AG08395 (cell line): ENCODE measurements at places on chromosomes 7 and 10.

GRCh38 chr10:6539833-6540232 is 40.2 kb downstream of the PRKCQ start:
- DNase-seq: no peak

DNA sequence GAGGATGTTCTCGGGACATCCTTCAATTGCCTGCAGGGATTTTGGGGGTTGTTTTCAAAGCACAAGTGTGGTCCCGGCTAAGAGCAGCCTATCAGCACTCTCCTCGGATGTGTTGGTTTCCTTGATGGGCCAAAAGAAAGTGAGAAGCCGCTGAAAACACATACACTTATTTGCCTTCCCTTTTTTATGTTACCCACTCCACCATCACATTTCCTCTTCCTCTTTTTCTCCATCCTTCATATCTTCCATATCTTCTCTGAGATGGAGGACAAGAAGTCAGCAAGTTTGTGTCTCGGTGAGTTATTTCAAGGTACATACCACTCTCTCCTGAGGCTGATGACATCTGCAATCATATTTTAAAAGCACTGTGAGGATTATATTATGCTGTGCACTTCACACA is 64.0 kb downstream of the ZNF33B start:
- DNase-seq: no peak

DNA sequence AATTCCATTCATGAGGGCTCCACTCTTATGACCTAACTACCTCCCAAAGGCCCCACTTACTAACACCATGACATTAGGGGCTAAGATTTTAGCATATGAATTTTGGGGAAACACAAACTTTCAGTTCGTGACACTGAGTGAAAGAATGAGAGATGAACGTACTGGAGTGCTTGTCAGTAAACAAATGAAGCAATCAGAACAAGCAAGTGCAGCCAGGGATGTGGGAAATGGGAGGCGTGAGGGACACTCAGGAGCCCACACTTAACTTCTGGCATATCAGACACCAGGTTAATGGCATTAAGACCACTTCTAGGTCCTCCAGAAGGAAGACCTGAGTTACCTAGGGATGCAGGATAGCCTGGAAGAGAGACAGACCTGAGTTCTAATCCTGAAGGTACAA is 2.3 kb upstream of the MDFIC start:
- no peak for DNase-seq

DNA sequence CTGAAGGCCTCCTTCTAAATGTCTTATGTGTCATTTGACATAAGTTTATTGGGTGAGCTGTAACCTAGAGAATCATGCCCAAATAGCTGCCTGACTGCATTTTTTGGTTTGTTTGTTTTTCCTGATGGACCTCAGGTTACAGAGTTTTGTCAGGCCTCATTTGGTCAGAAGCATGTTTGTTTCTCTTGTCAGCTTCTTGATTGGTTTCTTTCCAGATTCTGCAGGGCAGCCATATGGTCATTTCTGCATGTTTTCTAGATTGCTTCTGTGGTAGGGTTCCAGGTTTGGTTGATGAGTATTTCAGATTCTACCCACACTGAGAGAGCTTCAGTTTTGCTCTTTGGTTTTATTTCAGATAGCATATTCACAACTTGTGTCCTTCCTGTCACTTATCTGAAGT is 28.0 kb downstream of the GLCCI1 start:
- DNase-seq: peak; percentile 20

DNA sequence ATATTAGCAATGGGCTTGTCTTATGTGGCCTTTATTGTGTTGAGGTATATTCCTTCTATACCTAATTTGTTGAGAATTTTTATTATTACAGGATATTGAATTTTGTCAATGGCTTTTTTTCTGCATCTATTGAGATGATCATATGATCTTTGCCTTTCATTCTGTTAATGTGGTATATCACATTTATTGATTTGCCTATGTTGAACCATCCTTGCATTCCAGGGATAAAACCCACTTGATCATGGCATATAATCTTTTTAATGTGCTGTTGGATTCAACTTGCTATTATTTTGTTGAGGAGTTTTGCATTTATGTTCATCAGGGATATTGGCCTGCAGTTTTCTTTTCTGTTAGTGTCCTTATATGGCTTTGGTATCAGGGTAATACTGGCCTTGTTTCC is 91.8 kb upstream of the KLF14 start:
- DNase-seq: no peak

DNA sequence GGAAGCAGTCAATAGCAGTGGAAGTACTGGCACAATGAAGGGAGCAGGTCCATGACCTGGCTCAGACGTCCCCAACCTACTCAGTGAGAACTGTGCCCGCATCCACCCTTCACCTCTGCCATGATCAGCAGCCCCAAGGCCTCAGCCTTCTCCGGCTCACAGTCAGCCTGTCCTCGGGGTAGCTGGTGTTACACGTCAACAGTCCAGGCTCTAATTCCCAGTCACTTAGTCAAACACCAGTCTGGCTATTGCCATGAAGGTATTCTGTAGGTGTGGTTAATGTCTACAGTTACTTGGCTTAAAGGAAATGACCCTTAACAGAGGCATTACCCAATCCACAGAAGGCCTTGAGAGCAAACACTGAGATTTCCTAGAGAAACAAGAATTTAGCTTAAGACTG is 49.1 kb downstream of the GRB10 start:
- DNase-seq: no peak

GRCh38 chr7:151468217-151469018 is 28.5 kb upstream of the CRYGN start:
- no peak for DNase-seq

- no peak for DNase-seq
These were observed 181.8 kb downstream of the GLI3 start for GRCh38 chr7:42055171-42055570.

DNA sequence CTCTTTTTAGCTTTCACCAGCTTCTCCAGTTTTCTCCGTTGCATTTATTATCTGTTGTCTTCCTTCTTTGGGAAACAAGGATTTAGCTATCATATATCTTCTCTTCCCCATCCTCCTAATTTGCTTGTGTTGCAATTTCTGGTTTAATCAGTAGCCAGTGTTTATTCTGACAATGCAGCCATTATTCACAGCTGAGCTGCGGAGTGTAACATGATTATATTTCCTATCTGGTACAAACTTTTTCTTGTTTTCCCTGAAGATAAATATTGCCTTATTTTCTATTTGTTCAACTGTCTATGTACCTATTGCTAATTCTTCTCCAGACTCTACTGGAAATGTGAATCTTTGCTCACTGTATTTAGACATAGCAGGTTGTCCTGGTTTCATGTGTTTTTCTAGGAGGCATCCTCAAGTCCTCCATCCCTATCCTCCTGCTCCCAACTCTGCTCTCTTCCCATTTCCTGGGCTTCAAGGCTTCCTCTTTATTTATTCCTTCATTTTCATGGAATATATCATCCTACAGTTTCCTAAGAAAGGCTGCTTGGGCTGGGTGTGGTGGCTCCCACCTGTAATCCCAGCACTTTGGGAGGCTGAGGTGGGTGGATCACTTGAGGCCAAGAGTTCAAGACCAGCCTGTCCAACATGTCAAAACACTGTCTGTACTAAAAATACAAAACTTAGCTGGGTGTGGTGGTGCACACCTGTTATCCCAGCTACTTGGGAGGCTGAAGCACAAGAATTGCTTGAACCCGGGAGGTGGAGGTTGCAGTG is 72.4 kb upstream of the KDM7A start:
- no peak for DNase-seq

DNA sequence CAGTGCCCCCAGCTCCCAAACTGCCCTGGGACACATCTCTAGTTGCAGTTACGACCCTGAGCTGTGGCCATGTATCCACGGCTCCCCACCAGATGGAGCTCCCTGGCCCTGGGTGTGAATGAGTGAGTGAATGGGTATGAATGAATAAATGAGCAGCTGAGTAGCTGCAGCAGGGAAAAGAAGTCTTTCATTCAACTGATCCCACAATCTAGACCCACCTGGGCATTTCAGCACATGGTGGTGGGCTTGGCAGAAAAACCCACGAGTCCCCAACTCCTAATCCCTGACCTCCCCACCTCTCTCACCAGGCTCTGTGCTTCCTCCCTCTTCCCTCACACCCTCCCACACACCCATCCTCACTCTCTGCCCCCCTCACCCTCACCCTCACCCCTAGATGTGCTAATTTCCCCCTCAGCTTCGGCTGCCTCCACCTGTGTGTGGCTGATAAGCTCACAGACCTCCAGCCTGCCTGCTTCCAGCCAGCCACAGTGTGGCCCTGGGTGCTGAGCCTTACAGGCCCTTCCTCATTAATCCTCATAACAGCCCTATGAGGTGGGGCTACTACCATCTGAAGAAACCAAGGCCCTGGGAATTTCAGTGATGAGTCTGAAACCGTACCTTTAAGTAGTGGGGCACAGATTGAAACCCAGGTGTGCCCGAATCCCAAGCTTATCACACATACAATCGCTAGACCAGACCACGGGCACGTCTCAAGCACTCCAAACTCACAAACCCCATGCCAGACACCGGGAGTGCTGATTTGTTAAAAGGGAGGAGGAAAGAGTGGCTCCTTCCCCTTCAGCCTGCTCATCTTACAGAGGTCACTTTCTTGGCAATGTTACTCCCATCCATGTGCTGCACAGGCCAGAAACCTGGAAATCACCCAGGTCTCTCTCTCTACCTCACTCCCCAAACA is 2.2 kb upstream of the ATP6V1F start:
- peak; percentile 67 for DNase-seq

- DNase-seq: peak; percentile 65
These were observed 5.5 kb downstream of the AP3M1 start for GRCh38 chr10:74145133-74145532.

- DNase-seq: peak; percentile 46
These were observed 135.7 kb upstream of the GDF10 start for GRCh38 chr10:47164126-47164799.

DNA sequence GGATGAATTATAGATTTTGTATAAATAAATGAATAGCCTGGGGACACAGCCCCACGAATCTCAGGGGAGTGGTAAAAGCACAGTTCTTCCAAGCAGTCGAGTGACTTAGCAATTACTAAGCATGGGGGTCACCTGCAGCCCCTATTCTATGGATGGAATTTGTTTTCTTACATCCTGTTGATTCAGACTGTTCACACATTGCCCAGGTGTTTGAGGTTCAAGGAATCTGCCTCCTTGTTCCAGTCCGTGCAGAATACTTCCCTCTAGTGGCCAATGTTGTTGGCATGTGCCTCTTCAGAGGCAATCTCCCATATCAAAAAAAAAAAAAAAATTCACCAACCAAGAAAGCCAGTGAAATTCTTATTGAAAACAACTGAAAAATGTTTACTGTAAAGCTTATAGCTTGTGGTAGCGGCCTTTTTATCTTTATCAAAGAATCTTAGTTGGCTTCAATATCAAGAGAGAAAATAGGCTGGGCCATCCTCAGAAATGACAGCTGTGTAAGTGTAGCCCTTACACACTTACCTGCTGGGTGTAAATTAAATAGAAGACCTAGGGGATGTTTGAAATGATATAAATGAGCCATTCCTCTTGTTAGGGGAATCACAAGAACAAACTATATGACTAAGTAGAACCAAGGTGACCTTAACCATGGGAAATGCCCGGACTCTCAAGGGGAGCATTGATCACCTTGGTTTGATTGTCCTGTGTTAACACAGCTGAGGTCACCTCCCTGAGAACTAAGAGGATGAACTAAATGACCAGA is 7.8 kb downstream of the LIPM start:
- DNase-seq: peak; percentile 58

- no peak for DNase-seq
These were observed 41.7 kb downstream of the DYNC2I1 start for GRCh38 chr7:158898025-158898424.

DNA sequence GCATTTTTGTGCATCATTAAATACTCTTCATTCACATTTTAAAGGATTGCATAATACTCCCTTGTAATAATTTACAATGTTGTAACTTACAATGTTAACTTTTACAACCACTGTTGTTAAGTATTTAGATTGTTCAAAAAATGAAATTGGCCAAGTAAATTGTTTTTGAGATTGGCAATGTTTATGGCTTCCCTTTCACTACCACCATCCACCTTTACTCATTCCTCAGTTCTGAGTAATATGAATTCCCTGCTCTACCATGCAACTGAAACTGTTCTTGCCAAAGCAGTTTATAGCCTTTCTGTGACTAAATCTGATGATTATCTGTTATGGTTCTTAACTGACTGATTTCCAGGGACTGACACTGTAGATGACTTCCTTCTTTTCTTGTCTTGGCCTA is 80.5 kb upstream of the TMEM106B start:
- DNase-seq: no peak

DNA sequence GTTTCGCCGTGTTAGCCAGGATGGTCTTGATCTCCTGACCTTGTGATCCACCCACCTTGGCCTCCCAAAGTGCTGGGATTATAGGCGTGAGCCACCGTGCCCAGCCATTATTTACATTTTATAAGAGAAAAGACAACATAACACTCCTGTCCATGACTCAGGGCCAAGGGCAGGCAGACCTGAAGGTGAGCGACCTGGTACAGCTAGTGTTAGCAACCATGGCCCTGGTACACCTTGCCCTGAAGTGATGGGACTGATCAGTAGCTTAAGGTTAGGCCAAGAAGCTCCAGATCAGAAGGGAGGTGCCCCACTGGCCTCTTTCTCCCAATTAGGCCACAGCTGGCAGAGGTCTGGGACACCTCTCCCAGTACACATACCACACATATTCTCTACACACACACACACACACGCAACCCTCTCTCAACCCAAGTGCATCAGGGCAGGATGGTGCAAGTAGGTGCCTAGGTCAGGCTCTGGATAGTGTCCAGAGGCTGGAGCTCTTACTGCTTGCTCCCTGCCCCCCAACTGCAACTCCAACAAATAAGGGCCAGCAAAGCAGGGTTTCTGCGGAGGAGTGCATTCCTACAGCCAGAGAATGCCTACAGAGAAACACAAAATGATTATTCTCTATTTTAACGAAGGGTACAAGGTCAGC is 43.8 kb downstream of the DPCD start:
- no peak for DNase-seq

- no peak for DNase-seq
These were observed 16.1 kb upstream of the PTTG1IP2 start for GRCh38 chr7:90453259-90453891.

DNA sequence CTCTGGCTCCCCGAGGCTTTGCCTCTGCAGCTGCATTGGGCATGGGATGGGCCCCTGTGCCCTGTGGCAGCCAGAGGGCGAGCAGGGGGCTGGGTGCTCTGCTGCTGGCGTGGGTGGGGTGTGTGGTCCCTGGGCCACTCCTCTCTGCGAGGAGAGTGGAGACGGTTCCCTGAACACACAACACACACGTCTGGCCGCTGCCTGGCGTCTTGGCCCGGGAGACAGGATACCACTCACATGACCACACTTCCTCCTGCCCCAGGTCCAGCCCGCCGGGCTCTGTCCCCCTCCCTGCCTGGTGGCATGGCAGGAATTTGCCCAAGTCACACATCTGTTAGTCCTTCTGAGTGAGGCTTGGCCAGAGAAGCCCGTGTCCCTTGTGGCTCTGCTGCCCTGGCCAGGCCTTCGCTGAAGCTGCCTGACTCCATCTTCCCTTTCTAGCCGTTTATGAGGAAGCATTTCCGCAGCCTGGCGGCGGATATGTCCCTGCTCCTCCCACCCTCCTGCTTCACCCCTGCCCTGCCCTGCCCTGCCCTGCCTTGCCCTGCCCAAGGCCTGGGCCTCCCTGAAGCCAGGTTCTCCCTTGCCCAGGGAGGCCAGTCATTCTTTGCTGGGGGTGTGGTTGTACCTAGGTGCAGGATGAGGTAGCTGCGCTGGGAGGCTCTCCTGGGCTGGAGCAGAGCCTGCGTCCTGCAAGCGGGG is 3.0 kb downstream of the BRI3 start:
- DNase-seq: peak; percentile 89

GRCh38 chr7:94313926-94314325 is 80.8 kb upstream of the COL1A2 start:
- DNase-seq: no peak
